Stomach (tissue), 19 donors: ENCODE measurements at places on chromosomes 16 and 17. TPM values are rescaled to one million over a fixed set of nuclear protein-coding genes. Genes with fewer than 3 reads are reported as not detected.

The ZNF48 gene
- 33.6 TPM for total RNA-seq

- no peak for DNase-seq
Observed at GRCh38 chr17:15744074-15744676, 12.1 kb downstream of the TBC1D26 start.

DNA sequence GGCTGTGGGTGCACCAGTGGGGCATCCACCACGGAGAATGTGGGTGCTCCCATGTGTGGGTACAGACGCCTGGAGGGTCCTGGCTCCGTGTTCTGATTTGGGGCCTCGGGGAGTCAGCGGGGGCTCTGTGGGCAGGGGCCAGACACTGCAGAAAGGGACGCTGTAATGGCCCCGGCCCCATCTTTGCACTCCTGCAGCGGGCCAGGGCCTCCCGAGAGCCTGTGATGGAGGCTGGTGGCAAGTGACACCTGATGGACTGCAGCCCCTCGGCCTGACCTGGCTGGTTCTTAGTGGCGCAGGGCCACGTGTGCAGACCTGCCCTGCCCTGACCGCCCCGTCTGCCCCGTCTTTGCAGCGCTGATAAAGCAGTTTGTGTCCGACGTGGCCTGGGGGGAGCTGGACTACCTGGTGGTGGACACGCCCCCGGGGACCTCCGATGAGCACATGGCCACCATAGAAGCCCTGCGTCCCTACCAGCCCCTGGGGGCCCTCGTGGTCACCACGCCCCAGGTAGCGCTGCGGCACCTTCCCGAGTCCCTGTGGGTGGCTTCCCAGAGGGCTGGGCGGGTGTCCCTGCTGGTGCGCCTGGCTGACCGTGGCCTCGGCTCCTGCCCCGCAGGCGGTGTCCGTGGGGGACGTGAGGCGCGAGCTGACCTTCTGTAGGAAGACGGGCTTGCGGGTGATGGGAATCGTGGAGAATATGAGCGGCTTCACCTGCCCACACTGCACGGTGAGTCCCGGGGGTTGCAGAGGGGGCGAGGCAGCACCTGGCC, 4.7 kb downstream of the NUBP2 start:
- no peak for DNase-seq

DNA sequence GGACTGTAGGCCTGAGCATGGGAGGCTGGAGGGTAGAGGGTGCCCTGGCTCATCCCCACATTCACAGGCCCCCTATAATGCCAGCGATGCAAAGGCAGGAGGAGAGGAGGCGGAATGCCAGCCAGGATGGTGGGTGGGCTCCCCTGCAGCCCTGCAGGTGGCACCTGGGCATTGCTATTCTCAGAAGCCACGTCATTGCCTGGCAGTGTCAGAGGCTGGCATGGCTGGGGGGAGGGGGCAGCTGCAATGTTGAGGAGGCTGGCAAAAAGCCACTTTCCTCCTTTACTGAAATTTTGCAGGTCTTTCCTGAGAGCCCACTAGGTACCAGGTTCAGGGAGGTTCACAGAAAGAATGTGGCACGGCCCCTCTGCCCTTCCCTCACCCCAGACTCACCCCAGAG, 36.2 kb downstream of the RAB11FIP4 start:
- DNase-seq = no peak

GRCh38 chr17:75110234-75110937, 617 bp downstream of the ARMC7 start:
- peak; percentile 57 for DNase-seq

DNA sequence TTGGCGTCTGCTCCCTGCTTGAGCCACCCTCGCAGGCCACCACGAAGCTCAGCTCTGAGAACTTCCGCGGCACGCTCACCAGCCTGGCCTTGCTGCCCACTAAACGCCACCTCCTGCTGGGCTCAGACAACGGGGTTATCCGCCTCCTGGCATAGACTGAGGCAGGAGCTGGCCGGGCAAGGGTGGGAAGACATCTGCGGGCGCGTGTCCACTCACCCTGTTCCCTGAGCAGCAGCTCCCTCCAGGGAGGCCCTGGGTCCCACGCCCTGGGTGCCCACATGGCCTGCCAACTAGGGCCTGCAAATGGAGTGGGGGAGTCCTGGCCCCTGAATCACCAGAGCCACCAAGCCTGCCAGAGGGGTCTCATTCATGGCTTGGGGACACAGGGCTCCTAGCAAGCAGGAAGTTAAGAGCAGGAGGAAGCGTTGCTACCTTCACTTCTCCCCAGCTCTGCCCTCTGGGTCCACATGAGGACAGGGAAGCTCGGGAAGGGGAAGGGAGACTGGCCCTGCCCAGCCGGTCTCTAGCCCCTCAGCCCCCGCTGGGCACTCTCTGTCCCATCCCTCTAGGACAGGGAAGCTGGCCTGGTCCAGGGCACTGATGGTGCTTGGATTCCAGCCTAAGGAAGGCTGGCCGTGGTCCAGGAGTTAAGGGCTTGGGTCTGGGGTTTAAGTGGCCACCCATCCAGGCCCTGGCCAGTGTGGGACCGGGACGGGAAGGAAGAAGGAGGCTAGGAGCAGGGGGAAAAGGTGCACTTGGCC, 5.0 kb upstream of the SERPINF2 start:
- DNase-seq = no peak

GRCh38 chr16:17744921-17745572, 274.3 kb upstream of the XYLT1 start:
- peak; percentile 61 for DNase-seq

DNA sequence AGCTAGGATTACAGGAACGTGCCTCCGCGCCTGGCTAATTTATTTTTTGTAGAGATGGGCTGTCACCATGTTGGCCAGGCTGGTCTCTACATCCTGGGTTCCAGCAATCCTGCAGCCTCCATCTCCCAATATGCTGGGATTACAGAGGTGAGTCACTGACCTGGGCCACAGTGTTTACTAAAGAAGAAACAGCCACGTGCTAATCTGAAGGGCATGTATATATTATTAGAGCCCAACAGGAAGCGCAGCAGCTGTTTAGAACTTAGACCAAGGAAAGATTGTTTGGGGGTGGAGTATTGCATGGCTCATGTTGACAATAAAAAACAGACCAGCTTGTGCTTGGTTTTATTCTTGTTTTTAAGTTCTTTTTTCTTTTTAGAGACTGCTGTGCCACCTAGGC, 60.2 kb downstream of the HAPSTR1 start:
- DNase-seq = peak; percentile 47

GRCh38 chr16:14018851-14019250, 52.3 kb upstream of the MRTFB start:
- no peak for DNase-seq

DNA sequence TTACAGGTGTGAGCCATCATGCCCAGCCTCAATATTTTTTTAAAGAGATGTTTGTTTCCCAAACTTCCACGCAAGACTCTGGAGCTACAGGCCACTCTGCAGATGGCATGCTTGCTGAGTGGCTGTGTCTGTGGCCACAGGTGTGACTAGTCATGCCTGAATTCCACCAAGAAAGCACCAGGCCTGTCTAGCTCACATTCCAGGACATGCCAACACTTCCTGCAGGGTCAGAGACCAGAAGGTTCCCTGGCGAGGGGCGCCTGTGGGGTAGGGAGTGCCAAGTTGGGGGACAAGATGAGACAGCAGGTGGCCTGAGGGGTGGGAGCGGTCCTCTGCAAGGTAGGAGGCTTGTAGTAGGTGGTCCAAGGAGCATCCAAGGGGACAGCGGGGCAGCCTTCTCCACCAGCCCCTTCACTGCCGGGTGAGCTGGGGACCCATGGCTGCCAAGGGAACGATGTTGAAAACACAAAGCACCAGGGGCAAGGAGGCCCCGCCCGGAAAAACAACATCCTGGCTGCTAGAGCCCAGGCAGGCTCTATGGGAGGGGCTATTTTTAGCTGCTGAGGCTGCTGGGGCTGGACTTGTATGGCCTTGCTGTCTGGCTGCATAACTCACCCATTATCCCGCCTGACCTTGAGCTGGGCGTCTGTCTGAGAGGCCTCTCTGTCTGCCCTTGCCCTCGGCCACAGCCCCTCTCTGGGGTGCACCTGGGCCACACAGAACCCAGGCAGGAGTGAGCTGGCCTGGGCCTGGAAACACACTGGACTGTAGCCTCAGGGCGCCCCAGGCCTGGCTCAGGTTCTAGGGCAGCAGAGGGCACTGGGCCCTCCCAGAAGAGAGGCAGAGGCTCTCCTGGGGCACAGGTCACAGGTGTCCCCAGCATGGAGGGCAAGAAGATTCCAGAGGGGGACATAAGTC, 5.7 kb downstream of the TRIM47 start:
- DNase-seq = peak; percentile 93

DNA sequence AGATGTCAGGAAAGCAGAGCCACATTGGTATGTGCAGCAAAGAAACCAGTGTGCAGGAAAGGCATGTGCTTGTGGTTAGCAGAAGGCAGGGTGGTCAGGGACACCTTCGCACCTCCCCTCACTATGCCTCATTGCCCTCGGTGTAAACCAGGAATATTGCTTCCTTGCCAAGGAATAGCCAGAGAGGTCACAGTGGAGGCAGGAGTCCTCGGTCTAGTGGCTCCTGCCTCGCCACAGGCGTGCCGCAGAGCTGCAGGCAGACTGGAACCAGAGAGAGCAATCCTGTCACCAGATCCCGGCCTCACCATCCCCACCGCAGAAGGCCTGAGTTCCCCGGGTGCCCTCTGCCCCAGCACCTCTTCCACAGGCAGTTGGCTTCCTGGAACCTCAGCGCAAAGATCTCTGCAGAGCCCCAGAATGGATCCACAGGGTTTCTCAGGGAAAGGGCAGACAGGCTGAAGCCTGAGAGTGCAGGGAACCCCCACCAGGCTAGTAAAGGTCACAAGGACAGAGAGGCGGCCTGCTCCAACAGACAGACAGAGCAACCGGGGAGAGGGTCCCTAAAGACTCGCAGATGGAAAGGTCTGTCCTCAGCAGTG, 21.6 kb downstream of the CCDC182 start:
- DNase-seq = no peak
